WTC11 (cell line): ENCODE measurements at places on chromosomes 7 and 10.

DNA sequence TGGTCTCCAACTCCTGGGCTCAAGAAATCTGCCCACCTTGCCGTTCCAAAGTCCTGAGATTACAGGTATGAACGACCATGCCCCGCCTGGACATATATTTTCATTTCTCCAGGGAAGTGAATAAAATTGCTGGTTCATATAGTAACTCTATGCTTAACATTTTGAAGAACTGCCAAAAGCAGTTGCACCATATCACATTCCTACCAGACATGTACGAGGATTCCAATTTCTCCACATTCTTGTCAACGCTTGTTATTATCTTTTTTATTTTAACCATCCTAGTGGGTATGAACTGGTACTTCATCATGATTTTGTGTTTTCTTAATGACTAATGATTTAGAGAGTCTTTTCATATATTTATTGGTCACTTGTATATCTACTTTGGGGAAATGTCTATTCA, 21.9 kb upstream of the CPN1 start:
- DNase-seq = no peak

GRCh38 chr10:14602807-14603533, 171.7 kb downstream of the FAM107B start:
- no peak for DNase-seq

- no peak for DNase-seq
These were observed 10.8 kb downstream of the LFNG start for GRCh38 chr7:2530071-2530987.

DNA sequence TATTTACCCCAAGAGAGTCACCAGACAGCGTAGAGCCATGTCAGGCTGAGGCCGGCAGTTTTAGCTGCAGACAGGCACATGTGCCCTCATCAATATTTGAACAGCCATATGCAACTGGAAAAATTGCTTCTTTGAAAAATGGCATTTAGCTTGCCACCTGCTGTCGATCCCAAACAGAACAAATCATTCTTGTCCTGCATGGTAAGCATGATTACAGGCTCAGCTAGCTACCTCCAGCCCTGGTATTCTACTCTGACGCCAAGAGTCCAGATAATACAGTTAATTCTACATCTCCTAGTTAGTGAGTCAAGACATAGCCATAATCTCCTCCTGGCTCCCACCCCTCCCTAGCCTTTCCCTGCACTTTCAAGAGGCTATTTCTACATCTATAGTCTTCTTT, 7.7 kb downstream of the CREB3L2 start:
- no peak for DNase-seq

DNA sequence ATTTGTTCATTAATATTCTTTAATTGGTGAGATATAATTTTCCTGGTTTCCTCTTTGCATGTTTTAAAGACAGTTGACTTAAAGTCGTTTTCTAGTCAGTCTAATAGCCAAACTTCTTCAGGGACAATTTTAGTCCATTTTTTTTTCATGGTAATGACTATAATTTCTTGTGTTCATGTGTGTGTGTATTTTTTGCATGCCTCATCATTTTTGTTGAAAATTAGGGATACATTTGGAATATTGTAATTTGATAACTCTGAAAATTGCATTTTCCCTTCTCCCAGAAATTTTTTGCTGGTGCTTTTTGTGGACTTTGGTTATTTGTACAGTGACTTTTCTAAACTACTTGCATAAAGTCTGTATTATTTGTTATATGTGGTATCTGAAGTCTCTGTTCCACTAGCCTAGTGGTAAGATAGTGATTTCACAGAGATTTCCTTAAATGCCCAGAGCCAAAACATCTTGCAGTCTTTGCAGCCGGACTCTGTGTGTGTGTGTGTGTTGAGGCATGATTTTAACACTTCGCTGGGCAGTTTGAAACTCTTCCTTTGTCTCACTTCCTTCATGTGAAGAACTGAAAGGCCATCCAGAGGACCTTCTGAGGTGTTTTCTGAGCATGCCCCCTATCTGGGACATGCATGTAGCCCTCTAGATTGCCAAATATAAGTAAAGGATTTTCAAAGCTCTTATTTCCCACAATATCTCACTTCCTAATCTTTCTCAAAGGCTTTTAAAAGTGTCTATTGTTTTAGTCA, 40.9 kb upstream of the ZNF365 start:
- DNase-seq = no peak

DNA sequence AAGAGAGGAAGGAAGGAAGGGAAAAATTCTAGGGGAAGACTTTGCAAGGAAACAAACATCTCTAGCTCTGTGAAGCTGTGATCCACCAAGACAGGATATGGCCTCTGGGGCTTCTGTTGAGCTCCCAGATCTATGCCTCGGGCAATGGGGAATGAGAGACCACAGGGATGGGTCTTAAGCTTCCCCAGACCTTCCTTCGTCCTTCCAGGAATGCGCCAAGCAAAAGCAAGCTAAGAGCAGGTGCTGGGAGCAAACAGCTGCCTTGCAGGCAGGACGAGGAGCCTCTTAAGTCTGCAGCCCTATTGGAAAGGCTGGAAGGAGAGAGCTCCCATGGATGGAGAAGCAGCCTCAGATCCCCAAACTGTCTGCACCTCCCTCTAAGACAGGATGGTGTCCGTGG, 21.9 kb upstream of the ELN start:
- no peak for DNase-seq

DNA sequence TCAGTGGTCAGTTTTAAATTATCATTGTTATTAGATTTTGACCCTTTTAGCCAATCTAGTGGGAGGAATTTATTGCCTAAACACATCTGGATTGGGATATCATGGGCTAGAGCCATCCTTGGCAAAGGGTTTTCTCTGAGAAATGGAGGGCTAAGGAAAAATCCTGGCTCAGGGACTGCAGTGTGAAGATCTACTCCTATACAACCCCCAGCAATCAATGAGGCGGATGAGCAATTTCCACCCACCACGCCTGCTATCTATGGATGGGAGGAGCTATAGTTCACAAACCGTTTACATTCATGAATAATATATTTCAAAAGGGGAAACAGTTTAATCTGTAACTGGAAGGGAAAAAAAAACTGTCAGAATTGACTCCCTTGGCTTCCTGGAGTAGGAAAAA, 2.7 kb downstream of the CAV1 start:
- DNase-seq = no peak

DNA sequence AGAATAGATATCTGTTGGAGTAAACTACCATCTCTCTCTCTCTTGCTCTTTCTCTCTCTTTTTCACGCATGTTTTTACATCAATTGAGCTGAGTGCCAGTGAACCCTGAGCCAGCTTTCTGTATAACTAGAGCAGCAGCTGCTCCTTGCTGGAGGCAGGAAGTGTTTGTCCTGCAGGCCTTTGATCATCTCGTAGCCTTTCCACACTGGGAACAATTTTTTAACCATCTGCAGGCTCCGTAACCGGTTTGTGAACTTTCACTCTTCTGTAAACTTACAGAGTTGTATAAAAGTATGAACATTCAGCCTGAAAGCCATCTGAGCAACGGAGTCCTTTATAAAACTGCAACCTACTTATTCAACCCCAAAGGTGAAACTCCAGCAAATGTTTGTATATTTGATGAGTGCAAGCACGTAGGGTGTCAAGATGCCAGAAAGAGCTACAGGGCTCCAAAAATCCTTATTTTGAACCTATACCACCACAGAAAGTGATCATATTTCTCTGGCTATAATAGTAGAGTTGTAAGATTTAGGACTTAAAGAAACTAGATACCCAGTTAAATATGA, 162.8 kb upstream of the NFE2L3 start:
- no peak for DNase-seq

DNA sequence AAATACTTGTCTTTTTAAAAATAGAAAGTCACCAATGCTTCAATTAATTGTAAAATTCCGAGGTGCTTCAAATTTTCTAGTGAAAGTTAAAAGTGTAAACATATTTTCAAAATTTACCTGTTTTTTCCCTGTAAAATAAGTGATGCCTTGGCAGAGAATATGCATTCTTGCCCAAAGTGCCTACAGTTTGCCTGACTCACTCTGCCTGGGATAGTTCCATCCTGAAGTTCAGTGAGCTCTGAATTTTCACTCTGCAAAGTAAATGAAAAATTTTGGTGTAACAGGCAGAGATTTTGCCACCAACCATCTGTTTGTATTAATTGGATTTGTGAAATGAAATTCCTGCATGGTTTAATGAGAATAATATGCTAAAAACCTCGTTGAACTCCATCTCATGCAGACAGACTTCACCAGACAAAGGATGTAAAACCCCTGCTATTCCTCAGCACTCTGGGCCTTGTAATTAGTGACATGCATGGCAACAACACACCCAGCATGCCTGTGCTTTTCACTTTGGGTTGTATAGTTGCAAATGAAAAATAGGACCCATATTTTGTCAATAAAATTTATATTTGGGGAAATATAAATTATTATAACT, 117.4 kb upstream of the GNAI1 start:
- DNase-seq = no peak

DNA sequence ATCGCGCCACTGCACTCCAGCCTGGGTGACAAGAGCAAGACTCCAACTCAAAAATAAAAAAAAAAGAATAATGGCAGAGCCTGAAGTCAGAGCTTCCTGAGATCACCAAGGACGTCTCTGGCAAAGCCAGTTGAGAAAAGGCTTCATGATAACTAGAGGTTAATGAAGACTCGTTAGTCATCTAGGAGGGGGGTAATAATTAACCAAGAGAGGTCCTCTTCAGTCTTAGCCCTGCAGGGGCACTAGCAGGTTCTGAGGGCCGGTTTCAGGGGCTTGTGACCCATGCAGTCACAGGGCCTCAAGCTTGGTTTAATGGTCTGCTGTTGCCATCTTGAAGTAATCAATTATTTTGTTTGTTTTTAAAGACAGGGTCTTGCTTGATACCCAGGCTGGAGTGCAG, 28.6 kb upstream of the PROSER2 start:
- no peak for DNase-seq

GRCh38 chr7:30804078-30804661, 33.0 kb downstream of the MINDY4 start:
- no peak for DNase-seq
